ACHN (cell line): ENCODE measurements at places on chromosomes 3 and 15.

GRCh38 chr3:154143873-154144272 lies 22.7 kb downstream of the ARHGEF26 start:
- DNase-seq, result no peak

DNA sequence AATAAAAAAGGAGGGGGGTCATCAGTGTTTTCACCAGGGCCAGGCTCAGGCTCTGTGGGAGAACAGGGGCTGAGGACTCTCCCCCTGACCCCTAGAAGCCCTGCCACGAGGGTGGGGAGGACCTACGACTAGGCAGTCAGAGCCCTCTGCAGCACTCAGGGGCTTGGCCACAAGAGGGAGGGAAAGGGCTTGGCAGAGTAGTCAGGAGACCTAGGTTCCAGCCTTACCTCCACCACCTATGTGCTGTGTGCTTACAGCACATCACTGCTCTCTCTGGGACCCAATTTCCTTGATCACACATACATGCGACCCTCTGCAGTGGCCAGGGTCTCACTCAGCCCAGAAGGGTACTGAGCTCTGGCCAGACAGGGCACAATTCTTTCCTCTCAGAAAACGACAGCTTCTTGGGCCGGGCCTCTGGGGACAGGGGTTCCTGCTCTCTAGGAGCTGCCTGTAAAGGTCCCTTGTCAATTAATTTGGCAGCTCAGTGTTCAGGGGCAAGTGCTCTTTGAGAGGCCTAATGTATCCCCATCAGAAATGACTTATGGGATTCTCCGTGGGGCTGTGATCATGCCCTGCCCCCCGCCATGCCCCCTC lies 16.4 kb upstream of the SKIC8 start:
- no peak for DNase-seq

GRCh38 chr3:159346271-159346903 lies 544.5 kb downstream of the MFSD1 start:
- DNase-seq, result no peak

- no peak for DNase-seq
Observed at GRCh38 chr3:157786618-157787017, 283.4 kb upstream of the VEPH1 start.

DNA sequence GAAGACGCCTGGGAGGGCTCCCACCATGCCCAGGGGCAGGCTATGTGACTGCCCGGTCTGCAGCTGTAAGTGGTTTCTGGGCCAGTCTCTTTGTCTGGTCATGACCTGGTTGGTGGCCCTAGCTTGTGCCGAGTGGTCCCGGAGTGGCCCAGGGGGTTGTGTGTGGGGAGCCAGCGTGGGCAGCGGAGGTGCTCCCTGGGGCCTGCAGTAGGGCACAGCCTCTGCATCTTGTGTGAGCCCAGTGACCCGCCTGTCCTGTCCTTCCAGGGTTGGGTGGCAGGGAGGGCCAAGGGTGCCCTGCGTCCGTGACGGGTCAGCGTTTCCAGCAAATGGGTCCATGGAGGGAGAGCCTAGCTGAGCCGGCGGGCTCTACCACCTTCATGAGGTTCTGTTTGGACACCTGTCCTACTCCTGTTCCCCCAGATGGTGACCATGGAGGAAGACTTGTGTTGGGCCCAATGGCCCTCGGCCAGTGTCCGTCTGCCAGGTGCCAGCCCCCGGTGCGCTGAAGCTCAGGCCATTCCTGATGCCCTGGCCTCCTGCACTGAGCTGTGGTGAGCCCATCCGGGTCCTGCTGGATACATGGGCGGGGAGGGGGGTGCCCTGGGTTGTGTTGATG lies 215.4 kb downstream of the SNRPN start:
- no peak for DNase-seq

- peak; percentile 65 for DNase-seq
Observed at GRCh38 chr3:173553635-173554280, 156.2 kb downstream of the NLGN1 start.

DNA sequence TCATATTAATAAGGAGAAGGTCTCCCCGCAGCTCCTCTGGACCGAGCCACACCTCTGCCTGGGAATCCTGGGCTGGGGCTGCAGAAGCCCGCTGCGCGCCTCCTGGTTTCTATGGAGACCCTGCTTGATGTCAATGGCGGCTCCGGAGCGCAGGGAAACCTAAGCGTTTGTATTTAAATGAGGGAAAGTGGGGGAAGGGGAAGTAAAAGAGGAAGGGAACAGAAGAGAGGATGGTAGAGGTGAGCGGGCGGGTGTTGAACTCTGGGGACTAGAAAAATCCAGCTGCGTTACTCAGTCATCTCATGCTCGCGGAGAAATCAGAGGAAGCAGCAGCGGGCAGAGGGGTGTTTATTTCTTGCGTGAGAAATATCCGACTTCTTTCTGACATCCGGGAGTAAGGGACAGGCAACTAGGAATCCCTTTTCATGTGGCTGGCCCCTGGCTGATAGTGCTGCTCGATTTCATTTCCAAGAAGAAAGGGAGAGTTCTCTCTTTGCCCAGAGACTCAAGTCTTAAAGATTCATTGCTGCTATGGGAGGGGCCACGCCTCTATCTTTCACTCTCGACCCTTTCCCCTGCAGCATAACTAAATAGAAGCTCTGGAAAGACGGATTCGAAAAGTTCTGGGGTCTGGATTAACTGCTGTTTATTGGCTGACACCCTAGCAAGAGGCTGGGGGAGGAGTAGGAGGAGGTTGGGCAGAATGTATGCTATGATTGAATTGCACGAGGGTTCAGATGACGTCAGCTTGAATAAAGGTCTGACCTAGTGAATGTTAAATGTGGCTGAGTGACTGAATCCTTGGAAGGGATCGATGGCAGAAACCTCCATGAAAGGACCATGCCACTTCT lies 110.5 kb upstream of the GAP43 start:
- DNase-seq, result peak; percentile 1

DNA sequence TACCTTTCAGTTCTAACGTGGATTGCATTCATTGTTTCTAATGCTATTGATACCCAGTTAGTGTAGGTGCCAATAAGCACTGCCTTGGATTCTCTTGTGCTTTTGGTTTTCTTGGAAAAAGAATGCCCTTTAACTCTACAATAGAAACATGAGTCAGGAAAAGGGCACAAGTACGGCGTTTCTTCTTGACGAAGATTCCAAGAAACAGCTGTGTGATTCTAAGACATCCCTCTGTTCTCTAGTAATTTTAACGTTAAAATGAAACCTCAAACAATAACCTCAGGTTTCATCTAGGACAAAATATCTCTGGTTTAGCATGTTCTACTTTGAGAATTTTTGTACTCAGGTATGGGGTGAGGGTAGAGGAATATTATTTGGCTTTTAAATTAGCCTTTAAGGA lies 540.5 kb upstream of the ATP11B start:
- DNase-seq, result no peak

GRCh38 chr3:146503461-146504202 lies 34.3 kb upstream of the PLSCR2 start:
- peak; percentile 44 for DNase-seq

- DNase-seq, result no peak
Observed at GRCh38 chr3:68703066-68703465, 229.3 kb downstream of the TAFA4 start.

- no peak for DNase-seq
Observed at GRCh38 chr3:53009826-53010539, 35.9 kb downstream of the SFMBT1 start.

GRCh38 chr15:69713726-69714559 lies 261.3 kb downstream of the RPLP1 start:
- DNase-seq, result no peak

- DNase-seq, result no peak
Observed at GRCh38 chr15:75123395-75123794, 78.3 kb upstream of the C15orf39 start.

GRCh38 chr3:37218206-37218605 lies 43.8 kb upstream of the LRRFIP2 start:
- DNase-seq, result no peak
